Effector memory CD8-positive, alpha-beta T cell (primary cell): ENCODE measurements at places on chromosomes 7 and 10.

GRCh38 chr7:80415114-80415513 is 96.8 kb downstream of the GNAT3 start:
- DNase-seq = no peak

- DNase-seq = no peak
Measured at GRCh38 chr7:97772045-97772901, 40.4 kb downstream of the TAC1 start.

- peak; percentile 5 for DNase-seq
Measured at GRCh38 chr10:60099998-60100747, 193.8 kb upstream of the CCDC6 start.

DNA sequence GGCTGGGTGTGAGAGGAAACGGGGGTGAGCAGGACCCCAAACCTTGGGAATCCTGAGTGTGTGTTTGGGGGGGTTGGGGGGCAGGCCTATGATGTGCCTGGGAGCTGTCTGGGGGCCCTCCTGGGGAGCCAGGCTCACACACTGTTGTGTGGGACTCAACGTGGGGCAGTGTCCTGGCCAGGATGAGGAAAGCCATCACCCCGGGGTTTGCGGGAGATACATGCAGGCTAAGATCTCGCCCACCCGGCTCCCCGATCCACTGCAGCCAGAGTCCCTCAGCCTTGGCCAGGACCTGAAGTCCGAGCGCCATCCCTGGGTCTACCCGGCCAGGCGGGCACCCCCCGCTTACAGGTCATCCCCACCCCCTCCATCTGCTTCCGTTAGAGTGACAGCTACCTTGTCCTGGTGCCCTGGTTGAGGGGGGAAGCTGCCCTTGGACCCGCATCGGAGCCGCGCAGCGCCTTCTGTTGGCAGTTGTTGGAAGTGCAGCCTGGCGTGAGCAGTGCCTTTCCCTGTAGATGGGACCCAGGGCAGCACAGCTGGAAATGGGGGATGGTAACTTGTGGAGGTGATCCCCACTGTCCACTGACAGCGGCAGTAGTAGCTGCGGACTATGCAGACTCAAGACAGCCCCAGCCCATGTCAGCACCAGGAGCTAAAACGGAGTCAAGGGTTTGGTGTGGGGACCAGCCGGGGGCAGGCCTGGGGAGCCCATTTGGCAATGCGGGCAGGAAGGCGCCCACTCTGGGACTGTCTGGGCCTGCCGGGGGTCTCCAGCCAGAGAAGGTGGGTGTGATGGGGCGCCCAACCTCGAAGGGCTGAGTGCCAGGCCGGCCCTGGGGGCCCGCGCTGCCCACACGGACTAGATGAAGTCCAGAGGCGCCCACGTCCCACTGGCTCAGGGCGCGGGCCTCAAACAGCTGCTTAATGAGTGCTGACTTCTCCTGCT is 885.6 kb upstream of the ZNF722 start:
- DNase-seq = no peak

- DNase-seq = no peak
Measured at GRCh38 chr7:157470017-157470322, 133.2 kb downstream of the DNAJB6 start.
